Right ventricle myocardium inferior (tissue), 1 donor: ENCODE measurements at places on chromosomes 13 and 19.

DNA sequence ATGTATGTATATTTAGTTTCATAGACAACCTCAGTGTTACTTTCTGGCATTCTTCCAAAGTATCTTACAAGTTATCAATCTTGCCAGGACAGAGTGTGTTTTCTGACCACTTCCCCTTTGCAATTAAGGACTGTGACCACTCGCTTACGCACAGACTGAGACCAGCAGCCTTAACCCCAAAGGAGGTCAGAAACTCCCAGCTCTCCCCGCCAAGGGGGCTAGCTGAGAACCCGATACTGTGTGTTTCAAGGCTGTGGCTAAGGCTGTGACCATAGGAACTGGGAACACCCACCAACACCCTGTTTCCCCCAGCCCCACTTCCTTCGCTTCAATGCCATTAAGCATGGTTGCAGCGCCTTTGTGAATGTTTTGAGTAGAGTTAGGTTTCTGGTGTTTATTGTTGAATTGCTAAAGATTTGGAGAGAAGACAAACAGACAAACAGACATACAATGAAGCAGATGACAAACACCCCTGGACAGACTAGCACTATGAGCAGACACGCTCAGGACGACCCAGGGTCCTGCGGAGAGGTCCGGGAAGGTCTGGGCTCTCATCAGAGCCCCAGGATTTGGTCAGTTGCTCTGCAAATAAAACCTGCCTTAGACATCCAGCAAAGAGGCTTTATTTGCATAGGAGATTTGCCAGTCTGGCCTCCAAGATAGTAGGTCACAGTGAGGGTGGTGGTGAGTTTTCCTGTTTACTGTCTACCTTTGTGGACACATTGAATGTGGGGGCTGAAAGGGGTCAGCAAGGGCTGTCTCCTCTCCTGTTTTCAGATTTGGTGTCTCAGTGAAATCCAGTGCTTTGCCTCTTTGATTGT, 25.0 kb upstream of the TNFSF11 start:
- no peak for DNase-seq

GRCh38 chr19:55447421-55448174, 4.5 kb upstream of the SHISA7 start:
- DNase-seq = no peak

DNA sequence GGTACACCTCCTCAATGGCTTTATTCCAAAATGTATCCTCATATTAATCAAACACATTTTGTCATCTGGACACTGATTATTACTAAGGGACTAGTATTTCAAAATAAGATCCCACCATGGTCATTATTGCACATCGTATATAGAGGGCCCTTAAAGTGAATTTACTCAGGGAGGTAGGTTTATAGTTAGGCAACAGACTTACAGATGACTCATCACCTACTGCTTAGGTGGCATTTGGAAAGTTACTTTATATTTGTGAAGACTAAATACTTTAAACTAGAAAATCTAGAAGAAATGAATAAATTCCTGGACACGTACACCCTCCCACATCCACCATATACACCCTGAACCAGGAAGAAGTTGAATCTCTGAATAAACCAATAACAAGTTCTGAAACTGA, 353.0 kb downstream of the KCTD12 start:
- DNase-seq = no peak

DNA sequence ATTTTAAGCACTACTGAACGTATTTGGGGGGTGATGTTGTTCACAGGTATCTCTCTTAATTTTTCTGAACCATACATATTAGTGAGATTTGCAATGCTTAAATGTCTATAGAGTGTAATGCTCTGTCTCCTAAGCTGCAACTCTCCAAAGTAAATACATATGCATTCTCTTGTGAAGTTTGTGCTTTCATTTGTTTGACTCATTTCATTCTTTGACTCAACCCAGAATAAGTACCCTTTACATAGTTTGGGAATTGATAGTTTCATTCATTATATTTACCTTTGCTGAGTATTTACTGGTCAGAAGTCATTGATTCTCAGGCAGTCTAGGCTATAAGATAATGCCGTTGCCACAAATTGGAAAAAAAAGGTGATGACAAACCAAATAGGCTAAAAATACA, 406.9 kb downstream of the FGF9 start:
- no peak for DNase-seq

DNA sequence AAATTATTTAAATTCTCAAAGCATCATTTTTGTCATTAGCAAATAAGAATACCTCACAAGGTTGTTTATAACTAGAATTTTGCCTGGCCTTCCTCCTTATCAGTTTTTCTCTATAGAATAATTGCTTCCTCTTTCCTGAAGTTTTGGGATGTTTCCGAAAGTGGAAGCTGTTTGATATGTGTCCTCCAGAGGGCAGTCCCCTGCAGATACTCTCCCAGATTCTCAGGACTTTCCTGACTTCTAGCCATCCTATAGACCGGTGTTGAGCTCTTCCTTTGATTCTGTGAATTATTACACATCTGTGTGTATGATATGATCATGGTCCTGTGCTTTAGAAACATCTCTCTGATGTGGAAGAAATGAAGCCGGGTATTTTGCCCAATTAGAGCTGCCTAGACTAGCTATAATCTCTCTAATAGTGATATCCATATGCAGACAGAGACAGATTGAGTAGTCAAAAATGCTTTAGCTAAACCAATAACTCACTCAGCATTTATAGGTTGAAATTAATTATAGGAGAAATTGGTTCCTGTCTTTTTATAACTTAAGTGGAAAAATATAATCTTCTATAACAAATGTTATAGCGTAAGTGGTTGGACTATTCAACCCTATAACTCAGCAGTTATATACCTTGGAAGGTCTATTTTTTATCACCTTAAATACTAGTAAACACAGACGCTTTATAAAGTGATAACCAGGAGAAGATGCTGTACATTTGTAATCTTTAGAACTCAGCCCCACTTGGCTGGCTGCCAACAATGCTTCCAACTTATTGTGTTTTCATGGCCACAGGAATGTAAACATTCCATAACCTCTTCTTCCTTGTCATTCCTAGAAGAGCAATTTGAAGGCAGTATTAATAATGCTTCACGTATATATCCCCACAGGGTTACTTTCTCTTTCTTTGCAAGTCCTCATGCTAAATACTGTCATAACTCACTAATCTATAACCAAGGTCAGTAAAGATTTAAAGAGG, 201.0 kb upstream of the RXFP2 start:
- DNase-seq = no peak

DNA sequence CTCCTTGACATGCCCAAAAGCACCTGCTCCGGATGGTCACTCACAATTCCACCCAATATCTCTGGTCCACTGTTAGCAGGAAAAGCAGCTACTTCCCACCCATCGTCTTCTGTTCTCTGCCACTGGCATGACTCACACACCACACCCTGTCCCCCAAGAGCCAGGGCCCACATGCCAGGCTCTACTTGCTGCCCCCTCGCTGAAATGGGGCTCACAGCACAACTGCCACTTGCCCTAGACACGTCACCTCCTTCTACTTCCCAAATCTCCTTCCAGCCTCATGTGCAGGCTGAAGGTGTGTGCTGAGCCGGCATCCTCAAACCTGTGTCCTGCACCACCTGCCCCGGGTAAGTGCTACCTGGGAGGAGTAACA, 65.0 kb downstream of the TBC1D4 start:
- DNase-seq = no peak

- peak; percentile 79 for DNase-seq
These were observed 3.5 kb downstream of the IER2 start for GRCh38 chr19:13153569-13154240.

- DNase-seq = no peak
These were observed 57.9 kb downstream of the RXFP2 start for GRCh38 chr13:31797154-31797775.

DNA sequence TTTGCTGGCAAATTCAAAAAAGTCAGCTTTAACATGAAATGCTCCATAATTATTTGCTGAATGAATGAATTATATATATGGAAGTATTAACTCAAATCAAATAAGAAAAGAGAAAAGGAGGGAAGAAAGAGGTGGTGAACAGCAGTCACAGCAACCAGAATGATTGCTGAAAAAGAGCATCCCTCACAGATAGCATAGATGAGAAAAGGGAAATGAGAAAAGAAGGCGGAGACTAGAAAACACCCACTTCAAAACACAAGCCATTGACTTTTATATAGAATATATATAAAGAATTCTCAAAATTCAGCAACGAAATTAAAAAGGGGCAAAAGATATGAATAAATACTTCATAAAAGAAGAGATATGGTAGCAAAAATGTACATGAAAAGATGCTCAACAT, 75.2 kb downstream of the CAB39L start:
- DNase-seq = no peak

- no peak for DNase-seq
These were observed 12.1 kb downstream of the PIN1 start for GRCh38 chr19:9847087-9847671.

GRCh38 chr13:97974773-97975172, 21.3 kb downstream of the IPO5 start:
- DNase-seq = no peak

DNA sequence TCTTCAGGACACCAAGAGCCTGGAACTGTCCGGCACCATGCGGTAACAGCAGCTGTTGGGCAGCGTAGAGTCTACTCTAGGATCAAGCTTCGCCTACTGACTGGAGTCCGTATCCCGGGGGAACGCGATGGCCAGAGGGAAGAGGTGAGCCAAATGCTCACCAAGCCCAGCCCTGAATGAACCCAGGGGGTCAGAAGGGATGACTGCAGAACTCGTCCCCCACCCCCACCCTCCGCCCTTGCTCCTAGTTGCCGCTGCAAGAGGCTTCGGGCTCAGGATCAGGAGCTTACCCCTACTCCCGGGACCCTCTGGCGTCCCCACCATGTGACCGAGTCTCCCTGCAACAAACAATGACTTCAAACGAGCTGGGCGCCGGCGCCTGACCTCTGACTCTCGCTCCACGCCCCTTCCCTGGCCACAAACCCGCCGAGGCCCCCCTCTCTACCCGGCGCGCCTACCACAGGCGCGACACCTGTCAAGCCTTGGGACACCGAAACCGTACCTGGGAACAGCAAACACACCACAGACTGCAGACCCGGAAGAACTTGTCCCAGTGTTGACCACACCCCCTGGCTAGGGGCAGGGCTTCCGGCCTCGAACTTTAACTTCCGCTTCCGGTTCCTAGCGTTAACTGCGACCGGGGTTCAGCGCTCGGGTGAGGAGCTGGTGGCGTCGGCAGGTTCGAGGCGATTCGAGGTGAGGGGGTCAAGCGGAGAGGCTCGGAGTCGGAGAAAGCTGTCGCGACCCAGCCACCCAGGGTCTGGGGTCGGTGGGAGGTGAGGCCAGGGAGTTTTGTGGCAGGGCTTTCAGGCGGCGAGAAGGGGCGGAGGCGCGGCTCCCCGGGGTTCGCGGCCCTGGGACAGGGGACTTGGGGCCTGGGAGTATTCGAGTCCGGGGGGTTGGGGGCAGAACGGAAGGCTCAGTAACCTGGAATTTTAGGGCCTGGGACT, at the start of gene UBL5:
UBL5 (plus strand) TSS at position 630 of the 950 bp plus-strand sequence. CDS start 420 bp downstream, outside the sequence.
- peak; percentile 94 for DNase-seq

DNA sequence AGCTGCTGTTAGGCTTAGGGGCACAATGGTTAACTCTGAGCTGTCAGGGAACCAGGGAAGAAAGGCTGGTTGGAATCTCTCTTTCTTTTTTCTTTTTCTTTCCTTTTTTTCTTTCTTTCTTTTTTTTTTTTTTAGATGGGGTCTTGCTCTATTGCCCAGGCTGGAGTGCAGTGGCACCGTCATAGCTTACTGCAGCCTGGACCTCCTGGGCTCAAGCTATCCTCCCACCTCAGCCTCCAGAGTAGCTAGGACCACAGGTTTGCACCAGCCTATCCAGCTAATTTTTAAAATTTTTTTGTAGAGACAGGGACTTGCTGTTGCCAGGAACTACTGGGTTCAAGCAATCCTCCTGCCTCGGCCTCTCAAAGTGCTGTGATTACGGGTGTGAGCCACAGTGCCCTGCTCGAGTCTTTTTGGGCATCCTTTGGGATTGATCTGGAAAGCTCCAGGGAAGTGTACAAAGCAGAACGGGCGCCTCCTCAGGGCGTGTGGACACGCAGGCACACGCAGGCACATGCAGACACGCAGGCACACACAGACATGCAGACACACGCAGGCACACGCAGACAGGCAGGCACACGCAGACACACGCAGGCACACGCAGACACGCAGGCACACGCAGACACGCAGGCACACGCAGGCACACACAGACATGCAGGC, 99.2 kb downstream of the GADD45B start:
- no peak for DNase-seq

GRCh38 chr13:45713721-45714120, 11.6 kb downstream of the CBY2 start:
- no peak for DNase-seq

- DNase-seq = no peak
These were observed 633 bp downstream of the SHISA7 start for GRCh38 chr19:55442372-55442961.

DNA sequence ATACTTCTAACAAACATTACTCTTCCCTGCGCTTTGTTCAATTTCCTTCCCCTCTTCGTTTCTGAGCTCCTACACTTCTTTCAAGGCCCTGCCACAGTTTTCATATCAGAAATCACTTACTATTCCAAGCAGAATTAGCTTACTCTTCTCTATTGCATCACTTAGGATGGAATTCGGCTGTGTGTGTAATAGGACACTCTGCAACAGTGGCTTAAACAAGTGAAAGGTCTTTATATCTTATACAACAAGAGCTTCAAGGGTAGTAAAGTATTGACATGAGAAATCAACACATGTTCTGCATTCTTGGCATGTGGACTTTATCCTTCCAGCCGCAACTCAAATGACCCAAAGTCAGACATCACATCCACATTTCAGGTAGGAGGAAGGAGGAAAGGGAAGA, 279.6 kb downstream of the PCDH20 start:
- no peak for DNase-seq

DNA sequence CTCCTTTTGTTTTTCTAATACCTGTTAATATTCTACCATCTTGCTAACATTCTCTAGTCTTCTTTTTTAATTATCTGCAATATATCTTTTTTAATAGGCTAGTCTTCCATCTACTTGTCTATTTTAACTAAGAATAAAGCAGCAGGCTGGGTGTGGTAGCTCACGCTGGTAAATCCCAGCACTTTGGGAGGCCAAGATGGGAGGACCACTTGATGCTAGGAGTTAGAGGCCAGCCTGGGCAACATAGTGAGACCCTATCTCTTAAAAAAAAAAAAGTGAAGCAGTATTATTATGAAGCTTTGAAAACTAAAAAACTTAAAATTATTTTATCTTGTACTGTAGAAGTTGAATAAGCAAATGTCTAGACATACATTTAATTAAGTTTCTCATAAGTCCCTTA, 3.3 kb downstream of the UTP14C start:
- DNase-seq = no peak
